ENCODE measurements at places on chromosomes 12 and 14. TPM values are rescaled to one million over a fixed set of nuclear protein-coding genes. Genes with fewer than 3 reads are reported as not detected.

The TGM1 gene
- total RNA-seq, result 3.4 TPM

DNA sequence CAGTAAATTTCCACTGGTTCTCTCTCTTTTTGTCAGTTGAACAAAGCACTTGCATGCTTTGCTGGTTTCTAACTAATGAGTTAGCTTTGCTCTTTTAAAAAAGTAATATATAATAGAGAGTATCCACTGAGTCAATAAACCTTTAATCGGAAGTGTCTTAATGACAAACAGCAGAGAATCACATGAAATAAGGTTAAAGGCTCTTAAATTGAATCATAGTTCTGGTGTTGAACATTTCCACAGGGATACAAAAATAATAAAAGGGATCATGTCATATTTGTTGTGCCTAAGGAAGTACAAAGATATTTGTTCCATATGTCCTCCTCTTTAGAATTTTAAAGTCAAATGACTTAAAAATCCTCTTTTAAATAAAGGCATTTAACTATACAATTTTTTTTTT is 362.6 kb downstream of the LRIG3 start:
- DNase-seq, result no peak

GRCh38 chr14:75003250-75004027 is 718 bp downstream of the EIF2B2 start:
- no peak for DNase-seq

DNA sequence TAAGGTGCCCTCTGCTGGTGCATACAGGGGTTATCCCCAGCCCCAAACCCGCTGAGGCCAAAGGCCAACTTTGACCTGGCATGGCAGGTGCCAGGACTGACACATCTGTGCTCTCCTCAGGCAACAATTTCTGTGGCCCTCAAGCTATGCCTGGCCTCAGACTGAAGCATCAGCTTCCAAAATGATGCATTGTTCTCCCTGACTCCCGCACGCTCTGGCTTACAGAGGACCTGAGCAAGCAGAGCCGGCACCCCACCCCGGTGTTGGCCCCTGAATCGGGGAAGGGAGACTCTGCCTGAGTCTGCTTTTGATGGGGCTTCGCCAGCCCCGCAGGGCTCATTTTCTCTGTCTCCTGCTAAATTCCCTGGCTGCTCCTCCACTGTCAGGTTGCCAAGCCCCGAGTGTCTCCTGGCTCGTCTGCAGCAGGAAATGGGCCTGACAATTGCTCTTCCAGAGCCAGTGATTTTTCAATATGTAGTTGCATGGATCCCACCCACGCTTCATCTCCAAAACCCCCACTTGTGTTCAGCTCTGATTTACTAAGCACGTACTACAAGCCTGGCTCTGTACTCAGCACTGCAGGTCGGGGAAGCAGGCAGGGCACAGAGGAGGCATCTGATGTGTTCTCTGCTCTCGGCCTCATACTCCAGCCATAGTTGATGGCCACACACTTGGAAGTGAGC is 126.1 kb downstream of the SLC38A6 start:
- no peak for DNase-seq

GRCh38 chr14:77570706-77571268 is 45.6 kb downstream of the SPTLC2 start:
- DNase-seq, result no peak

Data from activated T-helper 2 cell treated with anti-CD3 and anti-CD28 coated beads, Interferon-gamma antibody, Interleukin-2, Interleukin-4, amounts not matched to agents 10 μg/mL and 5 μg/mL and 100 μg/mL, durations not matched to agents 14 hours and 24 hours and 36 hours (primary cell).